ENCODE measurements at places on chromosomes 1 and 21. TPM values are rescaled to one million over a fixed set of nuclear protein-coding genes. Genes with fewer than 3 reads are reported as not detected.

DNA sequence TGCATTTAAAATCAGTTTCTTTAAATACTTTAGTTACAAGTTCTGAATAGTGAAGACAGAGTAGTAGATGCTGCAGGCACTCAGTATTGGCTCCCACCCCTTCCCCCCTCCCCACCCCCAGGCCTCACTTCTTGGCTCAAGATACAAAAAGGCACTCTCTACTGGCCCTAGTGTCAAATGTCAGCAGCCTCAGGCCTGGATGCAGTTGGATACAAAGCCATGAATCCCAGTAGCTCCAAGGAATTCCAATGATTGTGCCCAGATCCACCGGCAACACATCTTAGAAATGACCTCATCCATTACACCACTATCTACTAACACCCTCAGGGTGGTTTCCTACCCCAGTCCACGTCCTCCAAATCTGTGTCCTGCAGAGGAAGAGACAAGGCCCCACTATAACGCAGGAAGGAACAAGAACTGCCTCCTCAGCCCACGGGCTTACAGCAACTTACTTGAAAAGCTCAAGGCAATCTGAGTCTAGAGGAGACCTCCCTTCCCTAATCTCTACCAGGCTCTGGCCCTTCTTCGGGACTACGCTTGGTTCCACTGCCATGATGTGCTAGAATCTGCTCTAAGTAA is 17.6 kb downstream of the ACADM start:
- DNase-seq: no peak

Gene RHCE
- total RNA-seq: not detected

DNA sequence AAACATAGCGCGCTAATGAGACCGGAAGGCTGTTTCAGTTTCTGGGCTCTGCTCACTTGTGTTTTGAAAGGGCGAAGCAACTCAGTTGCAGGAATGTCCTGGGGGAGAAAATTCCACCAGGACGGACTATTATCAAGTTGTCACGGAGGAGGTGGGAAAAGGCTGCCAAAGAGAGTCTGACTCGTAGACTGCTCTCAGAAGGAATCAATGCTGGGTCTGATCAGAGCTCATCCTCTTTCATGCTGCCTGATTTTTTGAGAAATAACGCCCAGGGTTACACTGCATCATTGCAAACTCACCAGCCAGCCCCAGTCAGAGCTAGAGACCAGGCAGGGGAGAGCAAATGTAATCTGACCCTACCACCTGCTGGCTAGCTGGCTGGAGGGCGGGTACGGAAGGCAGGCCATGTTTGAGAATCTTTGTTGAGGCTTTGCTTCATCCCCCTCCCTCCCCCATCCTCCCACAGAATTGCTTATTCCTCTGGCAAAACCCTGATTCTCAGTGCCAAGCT is 36.4 kb upstream of the BCL9 start:
- peak; percentile 18 for DNase-seq

Gene PAPPA2
- 2.0 TPM for total RNA-seq
